Activated CD4-positive, alpha-beta T cell treated with anti-CD3 and anti-CD28 coated beads for 48 hours (primary cell): ENCODE measurements at places on chromosomes 13 and 19.
A peak's percentile ranks its signal among the peaks of the same experiment; 100 is the strongest.

GRCh38 chr19:610801-611480, 21.3 kb downstream of the HCN2 start:
- peak; percentile 72 for DNase-seq

DNA sequence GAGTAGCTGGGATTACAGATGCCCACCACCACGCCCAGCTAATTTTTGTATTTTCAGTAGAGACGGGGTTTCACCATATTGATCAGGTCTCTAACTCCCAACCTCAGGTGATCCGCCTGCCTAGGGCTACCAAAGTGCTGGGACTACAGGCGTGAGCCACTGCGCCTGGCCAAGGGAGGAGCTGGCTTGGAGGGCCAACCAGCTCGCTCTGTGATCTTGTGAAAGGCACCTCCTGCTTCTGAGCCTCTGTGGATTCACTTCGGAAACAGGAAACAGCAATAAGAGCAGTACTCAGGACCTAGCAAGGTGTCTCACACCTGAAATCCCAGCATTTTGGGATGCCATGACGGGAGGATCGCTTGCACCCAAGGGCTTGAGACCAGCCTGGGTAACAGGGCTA, 2.0 kb upstream of the ELL start:
- DNase-seq, result no peak

DNA sequence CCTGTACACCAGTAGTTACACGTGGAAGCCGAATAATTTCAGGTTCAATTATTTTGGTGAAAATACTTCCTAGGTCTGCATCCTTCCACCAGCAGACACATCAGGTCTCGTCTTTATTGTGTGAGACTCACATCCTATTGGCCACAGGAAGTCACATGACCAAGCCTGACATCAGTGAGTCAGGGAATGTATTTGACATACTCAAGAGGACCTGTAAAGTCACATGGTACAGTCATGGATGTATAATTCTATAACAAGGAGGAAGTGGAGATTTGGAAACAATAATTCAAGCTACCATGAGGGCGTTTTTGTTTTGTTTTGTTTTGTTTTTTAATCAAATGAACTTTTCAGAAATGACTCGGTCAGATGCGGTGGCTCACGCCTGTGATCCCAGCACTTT, 9.3 kb upstream of the HIF3A start:
- DNase-seq, result no peak

DNA sequence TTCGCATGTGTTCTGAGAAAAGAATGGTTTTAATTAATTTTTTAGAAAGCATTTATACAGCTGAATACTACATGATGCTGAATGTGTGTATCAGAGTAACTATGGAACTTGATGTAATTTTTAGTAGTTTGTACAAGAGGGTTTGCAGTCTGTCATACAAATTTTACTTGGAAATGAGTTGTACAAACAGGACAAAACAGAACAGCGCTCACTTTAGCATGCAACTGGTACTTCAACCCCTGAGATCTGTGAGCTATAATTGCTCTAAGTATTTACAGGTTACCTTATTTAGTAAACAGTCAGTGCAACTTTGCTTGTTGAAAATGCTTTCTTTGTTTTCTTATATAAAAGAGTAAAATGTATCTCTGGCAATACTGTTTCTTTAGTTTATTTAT, 706 bp downstream of the TNFRSF19 start:
- no peak for DNase-seq

- DNase-seq, result no peak
Observed at GRCh38 chr13:68696907-68697306, 1410.7 kb upstream of the ATXN8OS start.

GRCh38 chr13:113125506-113126264, 3.1 kb downstream of the F10 start:
- DNase-seq, result no peak

DNA sequence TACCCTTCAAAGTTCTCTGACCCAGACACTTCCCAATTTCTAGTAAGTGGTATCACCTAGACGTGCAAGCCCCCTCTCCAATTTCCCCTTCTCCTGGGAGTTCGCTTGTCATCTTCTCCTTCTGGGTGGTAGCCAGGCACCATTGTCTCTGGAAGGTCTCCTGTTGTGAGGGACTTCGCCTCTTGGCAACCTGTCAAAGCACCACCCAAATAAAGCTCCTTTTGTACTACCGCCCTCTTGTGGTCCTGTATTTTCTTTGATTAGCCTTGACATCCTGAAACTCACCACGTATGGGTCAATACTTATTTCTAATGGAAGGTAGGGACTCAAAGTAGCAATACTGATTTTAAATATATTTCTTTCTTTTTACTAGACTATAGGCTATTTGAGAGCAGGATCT, 8.2 kb downstream of the GPC5 start:
- DNase-seq, result peak; percentile 18

DNA sequence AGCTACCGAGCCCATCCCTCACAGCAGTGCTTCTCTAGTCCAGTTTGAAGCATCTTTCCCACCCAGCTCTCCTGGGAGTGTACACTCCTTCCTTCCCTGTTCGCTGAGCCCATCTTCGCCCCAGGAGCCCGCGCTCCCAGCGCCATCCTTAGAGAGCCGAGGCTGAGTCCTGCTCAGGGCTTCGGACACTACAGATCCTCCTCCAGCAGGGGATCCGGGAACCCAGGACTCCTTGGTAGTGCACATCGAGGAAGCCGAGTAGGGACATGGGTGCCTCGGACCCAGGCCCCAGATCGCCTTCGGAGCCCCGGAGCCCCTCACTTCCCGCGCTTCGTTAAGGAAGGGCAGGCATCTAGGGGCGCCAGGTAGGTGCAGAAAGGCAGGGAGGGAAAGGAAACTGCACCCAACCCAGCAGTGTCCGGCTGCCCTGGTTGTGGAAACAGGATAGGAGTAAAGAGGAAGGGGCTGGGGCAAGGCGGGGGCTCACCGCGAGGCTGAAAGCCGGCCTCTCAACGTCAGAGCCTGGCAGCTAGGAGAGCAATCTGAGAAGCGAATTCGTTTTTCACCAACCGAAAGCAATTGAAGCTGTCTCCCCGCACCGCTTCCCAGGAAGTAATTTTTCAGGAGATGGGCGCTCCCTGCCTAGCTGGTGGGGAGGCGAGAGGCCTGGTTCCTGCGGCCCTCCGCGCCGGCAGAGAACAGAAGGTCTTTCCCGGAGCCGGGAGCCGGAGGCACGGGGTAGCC, 1.0 kb downstream of the PDX1 start:
- no peak for DNase-seq

GRCh38 chr19:6229951-6230712, 49.6 kb downstream of the MLLT1 start:
- DNase-seq, result no peak

- DNase-seq, result peak; percentile 59
Observed at GRCh38 chr19:12938779-12939601, 581 bp downstream of the CALR start.

- DNase-seq, result no peak
Observed at GRCh38 chr13:24249624-24250023, 59.8 kb upstream of the C1QTNF9 start.

DNA sequence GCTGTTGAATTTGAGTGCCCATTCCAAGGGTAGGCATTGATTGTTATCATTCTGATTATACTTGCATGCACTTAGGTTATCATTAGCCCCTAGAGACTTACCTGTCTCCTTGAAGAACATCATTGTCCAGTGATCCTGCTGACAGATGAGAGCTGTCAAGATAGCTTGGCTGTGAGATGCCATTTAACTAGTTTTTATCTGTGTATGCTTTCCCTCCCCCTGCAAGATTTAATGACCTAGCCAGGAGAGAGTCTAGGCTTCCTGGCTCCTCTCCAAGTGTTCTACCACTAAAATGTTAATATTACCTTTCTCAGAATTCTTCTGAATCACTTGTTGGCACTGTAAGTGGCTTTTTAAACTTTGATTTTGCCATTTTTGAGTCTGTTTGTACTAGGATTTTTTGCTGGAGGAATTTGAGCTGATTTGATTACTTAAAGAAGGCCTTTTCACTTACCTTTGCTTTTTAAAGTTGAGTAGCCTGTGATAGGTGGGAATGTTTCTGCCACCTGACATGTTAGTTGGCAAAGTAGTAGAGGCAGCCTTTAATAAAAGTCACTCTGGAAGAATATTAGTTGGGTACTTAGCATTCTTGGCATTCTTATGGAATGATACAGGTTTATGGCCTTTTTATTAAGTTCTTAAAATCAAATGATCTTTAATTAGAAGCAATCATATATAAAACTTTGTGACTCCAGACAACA, 41.1 kb downstream of the ARHGAP35 start:
- no peak for DNase-seq

- DNase-seq, result no peak
Observed at GRCh38 chr13:81770868-81771505, 1430.1 kb upstream of the SPRY2 start.

- no peak for DNase-seq
Observed at GRCh38 chr19:8310342-8311055, 2.3 kb upstream of the CD320 start.

DNA sequence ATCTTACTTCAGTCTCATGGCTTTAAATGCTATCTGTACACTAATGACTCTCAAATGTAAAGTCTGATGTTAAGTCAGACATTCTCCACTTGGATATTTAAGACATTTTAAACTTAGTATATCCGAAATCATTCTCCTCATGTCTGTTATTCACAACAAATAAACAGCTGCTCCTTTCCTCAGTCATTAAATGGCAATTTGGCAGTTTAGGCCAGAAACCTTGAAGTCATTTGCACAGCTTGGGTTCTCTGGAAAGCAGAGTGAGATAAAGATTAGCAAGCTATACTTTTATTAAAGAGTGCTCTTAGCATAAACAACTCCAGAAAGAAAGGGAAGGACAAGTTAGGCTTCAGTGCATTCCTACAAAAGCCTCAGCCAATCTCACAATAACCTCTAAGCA, 53.7 kb downstream of the DNAJC15 start:
- no peak for DNase-seq

DNA sequence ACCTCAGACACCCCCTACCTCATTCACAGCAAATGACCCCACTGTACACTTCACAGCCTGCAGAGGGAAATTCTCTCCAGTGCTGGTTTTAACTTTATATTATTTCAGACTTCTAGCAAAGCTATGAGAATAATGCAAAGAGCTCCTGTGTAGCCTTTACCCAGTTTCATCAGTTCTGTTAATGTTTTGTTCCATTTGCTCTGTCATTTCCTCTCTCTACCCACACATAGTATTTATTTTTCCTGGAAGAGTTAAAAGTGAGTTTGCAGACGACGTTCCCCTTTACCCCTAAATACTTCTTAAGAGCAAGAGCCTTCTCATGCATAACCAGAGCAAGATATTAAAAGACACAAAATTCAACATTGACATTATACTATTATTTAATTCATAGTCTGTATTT, 49.9 kb upstream of the ADGRE1 start:
- DNase-seq, result no peak

GRCh38 chr19:49167857-49168409, 10.3 kb downstream of the TRPM4 start:
- DNase-seq, result no peak

- DNase-seq, result no peak
Observed at GRCh38 chr13:67223024-67223423, 7.1 kb downstream of the PCDH9 start.

DNA sequence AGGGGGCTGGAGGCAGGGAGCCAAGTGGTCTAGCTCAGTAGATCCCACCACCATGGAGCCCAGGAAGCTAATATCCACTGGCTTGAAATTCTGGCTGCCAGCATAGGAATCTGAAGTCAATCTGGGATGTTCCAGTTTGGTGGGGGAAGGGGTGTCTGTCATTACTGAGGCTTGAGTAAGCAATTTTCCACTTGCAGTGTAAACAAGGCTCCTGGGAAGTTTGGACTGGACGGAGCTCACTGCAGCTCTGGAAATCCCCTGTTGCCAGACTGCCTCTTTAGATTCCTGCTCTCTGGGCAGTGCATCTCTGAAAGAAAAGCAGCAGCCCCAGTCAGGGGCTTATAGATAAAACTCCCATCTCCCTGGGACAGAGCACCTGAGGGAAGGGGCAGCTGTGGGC, 349.2 kb upstream of the KLHL1 start:
- no peak for DNase-seq

DNA sequence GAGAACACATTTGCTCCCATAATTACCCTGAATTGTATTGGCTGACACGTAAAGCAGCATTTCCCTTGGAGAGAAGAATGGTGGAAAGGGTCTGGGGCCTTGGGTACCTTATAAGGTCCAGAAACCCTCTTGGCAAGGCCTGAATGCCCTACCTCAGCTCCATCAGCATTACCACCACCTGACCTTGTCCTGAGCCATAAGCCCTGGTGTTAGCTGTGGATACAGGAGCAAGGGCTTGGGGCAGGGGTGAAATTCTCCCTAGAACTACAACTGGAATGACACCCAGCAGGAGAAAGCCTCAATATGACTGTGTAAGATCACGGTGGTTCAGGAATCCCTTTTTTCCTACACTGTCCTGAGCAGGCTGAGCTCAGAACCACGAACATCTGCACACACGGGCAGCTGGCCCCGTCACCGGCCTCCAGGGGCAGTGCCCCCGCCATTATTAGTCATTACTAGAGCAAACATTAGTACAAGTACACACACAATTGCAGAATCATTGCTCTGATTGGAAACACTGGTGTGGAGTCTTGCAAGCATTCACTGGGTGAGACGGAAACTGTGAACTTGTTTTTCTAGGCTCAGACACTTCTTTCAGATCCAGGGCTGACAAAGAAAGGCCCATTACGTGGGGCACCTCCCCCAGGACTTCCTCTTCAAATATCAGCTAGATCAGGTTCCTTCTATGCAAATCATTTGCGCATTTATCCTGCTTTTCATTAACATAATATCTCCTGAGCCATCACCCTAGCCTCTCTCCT, 26.8 kb upstream of the MTIF3 start:
- DNase-seq, result peak; percentile 22

DNA sequence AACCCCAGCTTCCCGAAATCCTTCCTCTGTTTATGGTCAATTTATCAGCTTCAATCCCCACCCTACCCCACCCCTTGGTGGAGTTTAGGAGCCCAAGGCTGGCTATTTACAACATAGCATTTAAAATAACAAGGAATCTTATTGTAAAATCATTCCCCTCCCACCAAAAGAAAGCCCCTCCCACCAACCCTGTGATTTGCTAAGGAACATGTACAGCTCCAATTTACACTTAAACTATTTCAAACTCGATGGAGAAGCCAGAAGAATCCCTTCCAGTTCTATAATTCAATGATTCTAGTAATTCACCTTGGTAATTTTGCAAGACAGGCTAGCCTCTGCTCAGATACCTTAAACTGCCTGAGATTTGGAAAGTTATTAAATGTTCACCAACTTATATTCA, 3.0 kb downstream of the LATS2 start:
- DNase-seq, result no peak

GRCh38 chr19:21462540-21462939, 42.9 kb upstream of the ZNF429 start:
- no peak for DNase-seq

- DNase-seq, result no peak
Observed at GRCh38 chr13:31781064-31781463, 41.7 kb downstream of the RXFP2 start.

DNA sequence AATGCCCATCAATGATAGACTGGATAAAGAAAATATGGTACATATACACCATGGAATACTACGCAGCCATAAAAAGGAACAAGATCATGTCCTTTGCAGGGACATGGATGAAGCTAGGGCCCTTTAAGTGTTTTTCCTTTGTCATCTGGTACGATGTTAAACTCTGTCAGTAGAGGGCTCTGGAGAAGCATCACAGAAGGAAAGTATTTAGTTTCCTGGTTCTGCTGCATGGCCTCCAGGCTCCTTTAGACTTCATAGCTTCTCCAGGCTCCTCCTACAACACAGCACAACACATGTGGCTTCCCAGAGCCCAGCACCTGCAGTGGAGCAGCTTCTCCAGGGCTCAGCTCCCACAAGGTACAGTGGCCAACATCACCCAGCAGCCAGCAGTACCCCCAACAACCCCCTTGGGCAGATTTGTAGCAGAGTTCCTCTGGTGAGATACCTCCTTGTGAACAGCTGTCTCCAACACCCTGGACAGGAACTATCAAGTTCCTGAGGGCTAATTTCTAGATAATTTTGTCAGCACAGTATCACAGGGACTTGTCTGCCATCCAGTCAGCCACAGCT, 63.4 kb downstream of the KCTD12 start:
- DNase-seq, result no peak
